CMK (cell line): ENCODE measurements at places on chromosomes 4 and X.

GRCh38 chr4:141680060-141680459, 43.7 kb downstream of the IL15 start:
- DNase-seq: peak; percentile 14

DNA sequence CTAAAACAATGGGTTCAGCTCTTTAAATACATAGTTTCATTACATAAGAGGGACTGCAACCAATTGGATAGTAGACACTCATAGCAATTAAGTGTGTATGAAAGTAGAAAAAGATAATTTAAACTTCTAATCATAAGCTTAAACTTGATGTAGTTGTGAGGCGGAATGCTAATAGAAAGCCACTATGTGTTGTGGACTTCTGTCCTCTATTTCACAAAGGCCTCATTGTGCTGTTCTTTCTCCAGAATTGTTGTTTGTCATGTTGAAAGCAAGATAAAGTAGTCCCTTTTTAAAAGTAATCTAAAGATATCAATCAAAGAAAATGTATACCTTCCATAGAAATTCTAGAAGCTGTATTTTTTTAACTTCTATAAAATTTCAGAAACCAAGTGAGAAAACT, 329.4 kb downstream of the KLHL4 start:
- no peak for DNase-seq

DNA sequence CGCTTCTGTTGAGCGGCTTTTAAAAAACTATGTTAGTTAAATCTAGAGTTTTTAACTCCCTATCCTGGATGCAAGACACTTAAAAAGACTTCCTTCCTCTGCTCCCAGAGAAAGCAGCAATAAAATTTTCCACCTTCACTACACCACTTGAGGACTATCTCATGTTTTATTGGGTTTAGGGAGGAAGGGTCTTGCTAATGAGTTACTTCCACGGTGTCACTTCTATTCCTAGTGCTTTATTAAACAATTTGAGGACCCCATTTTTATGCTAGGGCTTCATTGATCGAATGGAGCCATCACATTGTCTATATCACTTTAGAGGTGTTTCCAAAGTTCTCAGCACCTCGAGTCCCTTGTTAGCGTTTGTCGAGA, 3.7 kb upstream of the STIM2 start:
- DNase-seq: no peak

- no peak for DNase-seq
These were observed 8.0 kb downstream of the SLIT2 start for GRCh38 chr4:20259707-20260106.

DNA sequence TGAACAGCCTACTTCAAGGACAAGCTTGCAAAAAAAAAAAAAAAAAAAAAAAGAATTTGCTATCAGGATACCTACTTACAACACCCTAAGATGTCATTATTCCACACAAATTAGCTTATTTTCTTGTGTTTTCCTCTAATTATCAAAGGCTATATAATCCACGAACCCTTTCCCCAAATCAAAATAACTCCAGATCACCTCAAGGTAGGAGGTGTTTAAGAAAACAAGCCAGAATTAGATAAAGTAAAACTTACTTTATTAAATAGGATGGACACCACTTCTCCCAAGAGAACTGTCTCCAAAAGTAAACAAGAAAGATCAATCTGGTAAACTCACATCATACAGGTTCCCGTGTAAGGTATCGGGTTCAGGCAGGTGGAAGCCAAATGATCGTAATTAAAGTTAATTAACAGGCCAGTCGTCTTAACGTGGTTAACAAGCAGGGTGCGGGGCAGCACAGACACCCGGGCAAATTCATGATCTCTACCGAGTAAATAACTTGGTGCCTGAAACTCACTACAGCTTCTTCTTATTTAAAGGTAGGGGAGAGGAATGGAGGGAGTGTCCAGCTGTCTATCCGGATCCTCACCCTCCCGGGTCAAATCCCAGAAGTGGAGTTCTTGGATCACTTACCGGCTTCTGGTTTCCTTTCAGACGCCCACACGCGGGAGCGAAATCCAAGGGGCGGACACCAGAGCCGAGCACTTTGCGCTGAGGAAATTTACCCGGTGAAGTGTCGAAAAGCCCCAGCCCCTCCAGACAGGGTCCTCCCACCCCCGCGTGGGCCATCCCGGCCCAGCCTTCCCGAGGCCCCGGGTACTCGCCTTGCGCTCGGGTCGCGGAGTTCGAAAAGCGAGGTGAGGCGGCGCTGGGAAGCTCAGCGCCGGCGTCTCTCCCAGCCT, 708 bp downstream of the ARAP2 start:
- no peak for DNase-seq

DNA sequence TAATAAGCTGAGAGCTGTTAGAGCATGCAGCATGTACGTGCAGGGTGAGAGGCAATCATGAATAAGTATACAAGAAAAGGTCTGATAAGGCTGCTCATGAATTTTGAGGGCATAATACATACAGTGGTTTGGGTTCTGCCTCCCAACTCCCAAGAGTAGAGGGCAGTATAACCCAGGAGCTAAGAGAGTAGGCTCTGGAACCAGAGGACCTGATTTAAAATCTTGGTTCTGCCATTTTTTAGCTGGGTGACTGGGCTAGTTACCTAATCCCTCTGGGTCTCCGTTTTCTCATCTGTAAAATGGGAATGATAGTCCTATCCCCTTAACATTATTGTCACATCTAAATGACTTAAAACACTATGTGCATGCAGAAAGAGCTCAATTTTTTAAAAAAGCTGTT, 85.3 kb downstream of the LNX1 start:
- DNase-seq: no peak

- DNase-seq: no peak
These were observed 21.3 kb upstream of the SFRP2 start for GRCh38 chr4:153809916-153810810.

- DNase-seq: no peak
These were observed 61.8 kb downstream of the ATXN3L start for GRCh38 chrX:13258052-13258444.

DNA sequence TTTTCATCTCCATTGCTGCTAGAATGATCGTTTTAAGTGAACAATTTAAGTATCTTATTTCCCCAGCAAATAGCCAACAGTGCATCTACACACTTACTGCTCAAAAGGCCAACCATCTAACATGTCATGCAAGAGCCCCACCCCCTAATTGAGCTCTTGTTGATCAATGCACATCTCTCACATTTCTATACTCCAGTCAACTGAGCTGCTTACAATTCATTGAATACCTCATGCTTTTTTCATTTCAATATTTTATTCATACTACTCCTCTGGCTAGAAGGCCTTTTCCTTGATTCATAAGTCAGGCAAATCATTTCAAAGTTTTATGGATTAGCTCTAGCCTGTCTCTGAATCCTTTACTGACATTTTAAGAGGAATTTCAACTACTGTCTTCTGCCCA, 79.0 kb upstream of the WDR17 start:
- DNase-seq: no peak

- no peak for DNase-seq
These were observed 1.4 kb downstream of the AMMECR1 start for GRCh38 chrX:110316351-110317060.

GRCh38 chr4:9969526-9970398, 51.5 kb downstream of the SLC2A9 start:
- no peak for DNase-seq

DNA sequence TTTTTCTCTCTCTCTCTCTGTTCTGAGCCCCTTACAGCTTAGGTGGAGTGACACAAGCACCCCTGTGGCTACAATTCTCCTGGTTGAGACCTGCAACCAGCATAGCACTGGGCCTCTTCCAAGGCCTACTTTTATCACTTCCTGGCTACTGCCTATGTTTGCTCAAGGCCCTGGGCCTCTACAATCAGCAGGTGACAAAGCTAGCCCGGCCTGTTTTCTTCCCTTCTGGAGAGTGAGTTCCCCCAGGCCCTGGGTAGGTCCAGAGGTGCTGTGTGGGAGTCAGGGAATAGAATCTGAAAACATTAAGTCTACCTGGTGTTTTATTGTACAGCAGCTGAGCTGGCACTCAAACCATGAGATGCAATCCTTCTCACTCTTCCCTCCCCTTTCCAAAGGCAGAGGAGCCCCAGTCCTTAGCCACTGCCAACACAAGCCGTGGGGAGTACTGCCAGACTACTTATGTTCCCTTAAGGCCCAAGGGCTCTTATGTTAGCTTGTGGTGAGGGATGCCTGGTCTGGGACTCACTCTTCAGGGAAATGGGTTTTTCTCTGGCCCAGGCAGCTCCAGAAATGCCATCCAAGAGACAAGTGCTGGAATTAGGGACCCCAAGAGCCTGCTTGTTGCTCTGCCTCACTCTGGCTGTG, 23.8 kb upstream of the MAGEC3 start:
- DNase-seq: no peak

GRCh38 chrX:106611679-106612392, at the start of gene RADX:
Gene RADX (plus strand): TSS chrX:106611978. CDS start chrX:106612081, 103 bp downstream.
- no peak for DNase-seq

DNA sequence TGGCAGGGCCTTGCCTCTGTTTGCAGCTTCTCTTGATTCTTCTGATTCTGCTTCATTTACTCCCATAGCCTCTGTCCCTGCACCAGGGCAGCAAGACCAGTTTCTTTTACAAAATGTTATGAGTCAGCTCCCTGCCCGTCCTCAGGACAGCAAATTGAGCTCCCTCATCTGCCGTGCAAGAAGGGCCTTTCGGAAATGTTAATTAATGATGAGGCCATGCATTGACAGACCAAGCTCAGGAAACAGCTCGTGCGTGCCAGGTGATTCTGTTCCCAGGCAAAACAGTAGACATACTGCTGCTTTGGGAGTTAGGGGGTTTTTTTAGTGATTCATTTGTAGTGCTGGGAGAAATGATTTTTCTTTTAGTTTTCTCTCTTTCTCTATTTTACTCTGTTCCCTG, 231.7 kb downstream of the FBXW7 start:
- no peak for DNase-seq

GRCh38 chr4:52076731-52077130, 25.6 kb downstream of the SPATA18 start:
- DNase-seq: no peak

DNA sequence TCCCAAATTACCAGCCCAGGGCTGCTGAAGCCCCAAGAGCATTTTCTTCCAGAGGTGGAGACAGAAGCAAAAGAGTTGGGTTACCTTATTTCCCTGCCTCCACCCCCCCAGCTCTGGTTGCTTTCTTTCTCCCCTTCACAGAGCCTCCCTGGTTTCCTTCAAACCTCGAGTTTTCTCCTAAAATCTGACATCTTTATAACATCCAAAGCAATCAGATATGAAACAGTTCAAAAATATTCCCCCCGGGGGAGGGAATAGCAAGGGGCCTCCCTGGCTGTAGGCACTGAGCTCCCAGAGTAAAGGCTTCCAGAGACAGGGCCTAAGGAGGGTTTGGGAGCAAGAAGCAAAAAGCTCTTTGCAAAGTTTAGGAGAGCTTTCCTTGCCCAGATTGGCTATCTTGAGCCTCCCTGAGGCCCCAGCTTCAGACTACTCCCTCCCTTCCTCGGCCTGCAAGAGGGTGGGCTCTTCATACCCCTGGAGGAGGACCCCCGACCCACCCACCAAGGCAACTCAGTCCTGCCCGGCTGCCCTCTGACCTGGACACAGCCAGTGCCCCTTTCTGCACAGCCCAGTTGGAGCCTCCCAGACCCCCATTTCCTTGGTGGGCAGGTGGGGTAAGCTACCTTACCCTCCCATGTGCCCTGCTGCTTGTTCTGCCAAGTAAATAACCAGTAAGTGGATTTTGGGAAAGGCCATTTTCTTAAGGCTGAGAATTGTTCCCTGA, 7.6 kb downstream of the MAMLD1 start:
- no peak for DNase-seq

GRCh38 chr4:71460371-71460770, 121.6 kb downstream of the SLC4A4 start:
- no peak for DNase-seq

DNA sequence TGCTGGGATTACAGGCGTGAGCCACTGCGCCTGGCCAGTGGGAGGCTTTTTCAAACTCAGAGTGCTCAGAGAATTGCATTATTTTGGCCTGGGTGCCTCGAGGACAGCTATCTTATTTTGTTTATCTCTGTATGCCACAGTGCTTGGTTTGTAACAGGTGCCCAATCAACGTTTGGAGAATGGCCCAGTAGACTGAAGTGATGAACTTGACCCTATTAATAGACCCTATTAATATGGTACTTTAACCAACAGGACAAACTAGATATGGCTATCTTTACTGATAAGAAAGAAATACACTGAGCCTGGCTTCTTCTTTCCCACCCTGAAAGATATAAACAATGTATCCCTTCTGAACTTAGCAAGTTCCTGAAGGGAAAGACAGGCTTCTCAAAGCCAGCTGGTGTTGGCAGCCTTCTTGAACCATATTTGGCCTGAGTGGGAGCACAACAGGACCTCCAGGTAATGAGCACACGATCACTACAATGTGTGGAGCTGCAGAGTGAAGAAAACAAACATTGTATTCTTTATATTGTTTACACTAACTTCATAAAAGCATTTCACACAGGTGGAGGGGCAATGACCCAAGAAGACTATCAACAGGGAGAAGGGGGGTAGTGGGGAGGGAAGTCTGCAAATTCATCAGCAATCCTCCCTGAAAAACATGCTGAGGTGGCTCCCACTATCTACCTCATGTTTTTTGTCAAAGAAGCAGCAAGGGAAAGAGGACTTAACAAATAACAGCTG, 41.7 kb downstream of the PRPS1 start:
- DNase-seq: no peak
